ENCODE measurements at places on chromosomes 7 and 10.

GRCh38 chr7:340979-341694 lies 51.2 kb downstream of the FOXL3 start:
- DNase-seq: no peak

DNA sequence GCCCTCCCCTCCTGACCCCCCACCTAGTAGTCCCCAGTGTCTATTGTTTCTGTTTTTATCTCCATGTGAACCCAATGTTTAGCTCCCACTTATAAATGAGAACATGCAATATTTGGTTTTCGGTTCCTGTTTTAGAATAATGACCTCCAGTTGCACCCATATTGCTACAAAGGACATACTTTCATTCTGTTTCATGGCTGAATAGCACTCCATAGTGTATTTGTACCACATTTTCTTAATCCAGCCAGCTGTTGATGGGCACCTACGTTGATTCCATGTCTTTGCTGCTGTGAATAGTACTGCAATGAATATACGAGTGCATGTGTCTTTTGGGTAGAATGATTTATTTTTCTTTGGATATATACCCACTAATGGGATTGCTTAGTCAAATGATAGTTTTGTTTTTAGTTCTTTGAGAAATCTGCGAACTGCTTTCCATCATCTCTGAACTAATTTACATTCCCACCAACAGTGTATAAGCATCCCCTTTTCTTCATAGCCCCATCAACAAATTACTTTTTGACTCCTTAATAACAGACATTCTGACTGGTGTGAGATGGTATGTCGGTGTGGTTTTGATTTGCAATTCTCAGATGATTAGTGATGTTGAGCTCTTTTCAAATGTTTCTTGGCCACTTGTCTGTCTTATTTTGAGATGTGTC lies 128.4 kb upstream of the PHYHIPL start:
- no peak for DNase-seq

DNA sequence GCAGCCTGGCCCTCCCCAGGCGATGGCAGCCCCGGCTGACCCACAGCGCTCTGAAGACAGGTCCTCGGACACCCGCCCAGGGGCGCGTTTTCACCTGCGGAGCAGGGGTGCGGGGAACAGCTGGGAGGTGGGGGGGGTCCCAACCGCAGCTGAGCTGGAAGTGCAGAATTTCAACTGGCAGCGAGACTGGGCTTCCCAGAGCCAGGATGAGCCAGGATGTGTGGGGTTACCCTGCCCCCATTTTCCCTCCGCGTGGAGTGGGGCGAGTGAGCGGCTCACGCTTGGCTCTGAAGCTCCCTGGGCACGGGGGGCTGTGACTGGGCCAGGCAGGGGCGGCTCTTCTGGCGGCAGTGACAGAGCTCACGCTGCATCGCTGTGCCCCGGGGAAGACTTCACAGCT lies 70.2 kb downstream of the DNAJB6 start:
- DNase-seq: no peak

DNA sequence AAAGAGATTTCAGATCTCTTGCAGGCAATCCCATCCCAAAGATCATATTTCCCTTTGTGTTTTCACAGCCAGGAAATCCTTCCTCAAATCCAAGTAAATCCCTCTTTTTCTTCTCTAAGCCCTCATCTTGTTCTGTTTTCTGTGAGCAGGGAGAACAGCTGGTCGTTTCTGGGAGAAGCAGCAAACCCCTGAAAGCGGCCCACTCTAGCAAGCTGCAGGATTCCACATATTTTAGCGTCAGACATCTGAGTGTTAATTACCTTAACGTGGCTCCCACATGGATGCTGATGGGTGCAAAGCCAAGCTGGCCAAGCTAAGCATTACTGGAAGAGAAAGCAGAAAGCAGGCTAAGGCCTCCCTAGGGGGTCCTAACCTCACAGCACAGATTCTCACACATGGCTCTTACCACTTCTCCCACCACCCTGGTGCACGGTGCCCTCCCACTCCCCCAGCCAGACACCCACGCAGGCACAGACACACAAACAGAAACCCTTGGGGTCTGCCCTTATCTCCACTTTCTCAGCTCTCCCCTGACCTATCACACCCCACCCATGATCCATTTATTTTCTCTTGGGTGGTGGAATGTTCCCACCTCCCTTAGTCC lies 551.0 kb upstream of the AUTS2 start:
- DNase-seq: no peak

- DNase-seq: no peak
Measured at GRCh38 chr7:23491502-23491901, 21.2 kb upstream of the IGF2BP3 start.

GRCh38 chr7:117873310-117874190 lies at the start of gene CTTNBP2:
Gene CTTNBP2 (minus strand): TSS chr7:117873441. CDS start chr7:117873415, 26 bp downstream.
- no peak for DNase-seq

GRCh38 chr10:62590306-62590705 lies 214.2 kb upstream of the ADO start:
- DNase-seq: no peak

DNA sequence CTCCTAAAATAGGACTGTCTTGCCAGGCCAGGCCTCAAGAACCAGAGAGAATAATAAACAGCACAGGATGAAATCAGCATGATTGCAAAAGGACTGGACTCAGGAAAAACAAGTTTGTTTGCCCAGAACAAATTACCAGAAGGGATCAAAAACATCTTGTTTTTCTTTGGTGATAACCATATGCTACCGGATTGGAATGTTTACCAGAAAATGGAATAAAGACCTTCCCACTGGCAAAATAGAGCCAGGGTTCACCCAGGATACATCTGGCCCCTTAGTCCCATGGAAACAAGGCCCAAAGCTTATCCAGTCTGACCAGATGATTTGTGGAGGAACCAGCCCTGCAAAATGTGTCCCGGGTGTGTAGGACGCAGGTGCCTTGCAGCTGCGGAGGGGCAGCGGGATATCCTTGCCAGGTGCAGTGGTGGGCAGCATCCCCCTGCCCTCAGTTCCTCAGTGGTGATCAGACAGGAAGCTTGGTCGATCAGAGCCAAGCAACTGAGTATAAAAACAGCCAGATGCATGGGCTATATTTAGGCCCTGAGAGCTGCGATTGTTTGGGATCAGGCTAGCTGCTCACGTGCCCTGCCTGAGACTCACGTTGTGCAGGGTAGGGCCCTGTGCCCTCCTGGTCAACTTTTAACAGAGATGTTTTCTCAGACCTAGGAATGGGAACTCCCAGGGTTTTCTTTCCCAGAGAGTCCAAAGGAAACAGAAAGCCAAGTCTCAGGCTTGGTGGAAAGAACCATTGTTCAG lies 4.6 kb upstream of the ZNF22 start:
- DNase-seq: no peak

GRCh38 chr10:122730238-122730637 lies 30.6 kb upstream of the C10orf120 start:
- no peak for DNase-seq

DNA sequence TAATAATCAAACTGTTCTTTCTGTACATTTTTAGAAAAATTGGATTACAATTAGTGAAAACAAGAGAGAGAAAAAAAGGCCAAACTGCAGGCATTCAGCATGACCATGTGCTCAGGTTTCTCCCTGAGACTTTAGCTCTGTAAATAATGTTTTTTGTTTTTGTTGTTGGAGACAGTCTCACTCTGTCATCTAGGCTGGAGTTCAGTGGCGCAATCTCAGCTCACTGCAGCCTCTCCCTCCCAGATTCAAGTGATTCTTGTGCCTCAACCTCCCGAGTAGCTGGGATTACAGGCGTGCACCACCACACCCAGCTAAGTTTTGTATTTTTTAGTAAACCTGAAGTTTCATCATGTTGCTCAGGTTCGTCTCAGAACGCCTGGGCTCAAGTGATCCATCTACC lies 23.0 kb downstream of the BZW2 start:
- no peak for DNase-seq
